Stimulated activated CD4-positive, alpha-beta T cell treated with anti-CD3 and anti-CD28 coated beads, Interleukin-1b, Interleukin-23, amount 100 ng/mL, for 1 hour (primary cell): ENCODE measurements at places on chromosomes 13 and 19.

DNA sequence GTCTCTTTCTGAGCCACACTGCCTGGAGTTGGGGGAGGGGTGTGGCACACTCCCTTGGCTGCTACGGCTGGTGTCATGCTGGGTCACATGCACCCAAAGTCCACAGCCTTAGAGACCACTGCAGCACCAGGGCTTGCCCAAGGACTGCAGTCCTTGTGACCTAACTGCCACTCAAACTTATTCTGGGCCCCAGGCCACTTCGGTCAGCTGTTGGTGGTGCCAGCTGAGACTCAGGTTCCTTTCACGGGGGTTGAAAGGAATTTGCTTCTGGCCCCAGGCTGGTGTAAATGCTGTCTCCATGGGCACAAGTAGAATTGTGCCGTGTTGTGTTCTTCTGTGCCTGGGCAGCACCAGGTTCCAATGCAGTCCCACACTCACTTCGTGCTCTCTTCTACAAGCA is 9.5 kb upstream of the VN1R1 start:
- no peak for DNase-seq

DNA sequence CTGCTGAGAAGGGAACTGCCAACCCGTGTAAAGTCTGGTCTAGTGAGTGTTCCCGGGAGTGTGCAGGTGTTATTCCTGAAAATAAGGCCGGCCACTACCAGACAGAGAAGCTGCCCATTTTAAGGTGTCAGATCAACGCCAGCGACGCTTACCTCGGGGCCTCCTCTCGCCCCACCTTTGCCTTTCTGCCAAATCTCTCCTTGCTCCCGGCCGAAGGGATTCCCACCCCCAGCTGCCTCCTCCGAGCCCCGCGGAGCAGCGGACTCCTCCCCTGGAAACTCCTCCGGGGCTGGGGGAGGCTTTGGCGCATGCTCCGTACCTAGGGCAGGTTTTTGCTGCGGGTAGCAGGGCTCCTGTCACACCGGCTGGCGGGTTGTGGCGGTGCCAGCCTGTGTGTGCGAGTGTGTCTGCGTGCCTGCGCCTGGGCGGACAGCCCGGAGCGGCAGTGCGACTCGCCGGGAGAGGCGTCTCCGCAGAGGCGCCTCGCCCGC is at the start of gene HS6ST3:
Gene HS6ST3 (plus strand): TSS at position 359 of the 491 bp plus-strand sequence.
- DNase-seq = no peak

- DNase-seq = peak; percentile 55
Measured at GRCh38 chr19:48319647-48320541, 5.5 kb upstream of the EMP3 start.

GRCh38 chr19:48248081-48248833 is 7.5 kb downstream of the CARD8 start:
- no peak for DNase-seq

DNA sequence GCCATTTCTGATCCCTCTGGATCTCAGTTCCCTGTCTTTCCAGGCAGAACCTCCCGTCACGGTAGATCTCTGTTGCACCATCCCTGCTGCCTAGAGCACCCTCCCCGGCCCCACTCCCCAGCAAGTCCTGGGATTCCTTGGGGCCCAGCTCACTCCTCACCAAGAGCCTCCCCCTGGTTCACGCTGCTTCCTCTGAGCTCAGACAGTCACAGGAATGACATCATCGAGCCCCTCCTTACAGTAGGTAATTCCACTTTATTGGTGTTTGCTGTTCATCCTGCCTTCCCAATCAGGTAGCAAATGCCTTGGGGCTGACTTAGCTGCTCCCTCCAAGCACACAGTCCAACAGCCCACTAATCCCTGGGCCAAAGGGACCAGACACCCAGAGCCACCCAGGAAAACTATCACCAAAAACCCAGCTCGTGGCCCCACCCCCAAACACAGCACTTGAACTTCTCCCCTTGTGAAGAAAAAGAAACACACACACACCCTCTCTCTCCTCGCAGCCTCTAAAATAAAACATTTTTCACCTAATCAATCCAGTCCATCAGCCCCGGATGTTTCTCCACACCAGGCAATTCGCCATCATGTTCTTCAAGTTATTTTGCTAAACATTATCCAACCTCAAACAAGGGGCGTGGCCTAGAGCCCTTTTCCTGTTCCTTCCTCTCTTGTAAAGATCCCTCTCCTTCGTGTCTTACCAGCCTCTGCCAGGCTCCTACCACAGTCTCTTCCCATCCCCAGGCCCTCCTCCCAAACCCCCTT is 2.5 kb downstream of the NAPA start:
- no peak for DNase-seq

DNA sequence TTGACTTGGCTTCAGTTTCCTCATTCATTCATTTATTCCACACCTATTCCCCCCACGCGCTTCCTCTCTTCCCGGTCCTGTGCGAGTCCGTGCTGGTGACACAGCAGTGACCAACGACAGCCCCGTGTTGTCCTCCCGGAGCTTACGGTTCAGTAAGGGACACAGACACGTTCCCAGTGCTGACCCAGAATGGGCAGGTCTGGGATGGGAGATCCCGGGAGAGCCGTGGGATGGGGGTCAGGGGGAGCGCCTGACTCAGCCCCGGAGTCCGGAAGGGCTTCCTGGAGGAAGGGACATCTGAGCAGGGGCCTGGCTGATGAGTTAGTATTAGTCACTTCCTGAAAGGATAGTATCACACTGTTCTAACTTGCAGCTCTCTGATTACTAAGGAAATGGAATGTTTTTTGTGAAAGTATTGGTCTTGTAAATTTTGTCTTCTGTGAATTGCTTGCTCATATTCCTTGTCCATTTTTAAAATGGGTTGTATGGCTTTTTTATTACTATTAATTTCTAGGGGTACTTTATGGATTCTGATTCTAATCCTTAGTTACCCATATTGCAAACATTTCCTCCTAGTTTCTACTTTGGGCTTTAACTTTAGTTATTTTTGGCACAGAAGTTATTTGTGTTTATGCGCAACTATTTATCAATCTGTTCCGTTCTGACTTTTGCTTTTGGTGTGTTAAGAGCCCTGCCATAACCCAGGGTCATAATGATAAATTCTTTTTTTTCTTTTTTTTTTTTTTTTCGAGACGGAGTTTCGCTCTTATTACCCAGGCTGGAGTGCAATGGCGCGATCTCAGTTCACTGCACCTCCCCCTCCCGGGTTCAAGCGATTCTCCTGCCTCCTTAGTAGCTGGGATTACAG is 708 bp upstream of the ERCC1 start:
- no peak for DNase-seq

DNA sequence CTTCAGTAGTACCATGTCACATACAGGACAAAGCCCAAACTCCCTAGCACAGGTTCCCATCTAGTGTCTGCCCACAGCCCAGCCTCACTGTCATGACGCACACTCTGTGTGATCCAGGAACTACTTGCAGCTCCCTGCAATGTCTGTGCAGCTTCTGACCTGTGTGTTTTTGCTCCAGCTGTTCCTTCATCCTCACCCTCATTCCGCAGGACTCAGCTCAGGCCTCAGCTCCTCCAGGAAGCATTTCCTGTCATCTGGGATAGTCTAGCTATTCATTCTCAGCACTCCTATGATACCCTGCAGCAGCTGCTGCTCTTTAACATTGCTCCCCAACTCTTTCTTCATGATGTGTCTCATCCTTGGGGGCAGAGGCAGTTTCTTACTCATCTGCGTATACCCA is 56.1 kb downstream of the ENOX1 start:
- no peak for DNase-seq

DNA sequence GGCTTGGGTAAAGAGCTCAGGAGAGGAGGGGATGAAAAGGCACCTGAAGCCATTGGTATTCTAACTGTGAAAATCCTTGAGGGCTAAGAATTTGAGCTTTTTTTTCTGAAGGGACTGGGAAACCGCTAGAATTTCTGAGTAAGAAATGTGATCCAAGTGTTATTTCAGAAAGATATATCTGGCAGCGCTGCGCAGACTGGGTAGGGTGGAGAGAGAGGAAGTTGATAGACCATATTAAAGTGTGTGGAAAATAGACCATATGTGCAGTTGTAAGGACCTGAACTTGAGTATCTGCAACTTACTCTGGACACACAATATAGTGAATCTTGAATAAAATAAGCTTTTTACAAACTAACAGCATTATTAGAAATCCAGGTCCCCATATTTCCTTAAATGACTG is 427.4 kb downstream of the NDFIP2 start:
- DNase-seq = no peak

- DNase-seq = no peak
Measured at GRCh38 chr19:15291548-15292021, 40.8 kb downstream of the BRD4 start.

DNA sequence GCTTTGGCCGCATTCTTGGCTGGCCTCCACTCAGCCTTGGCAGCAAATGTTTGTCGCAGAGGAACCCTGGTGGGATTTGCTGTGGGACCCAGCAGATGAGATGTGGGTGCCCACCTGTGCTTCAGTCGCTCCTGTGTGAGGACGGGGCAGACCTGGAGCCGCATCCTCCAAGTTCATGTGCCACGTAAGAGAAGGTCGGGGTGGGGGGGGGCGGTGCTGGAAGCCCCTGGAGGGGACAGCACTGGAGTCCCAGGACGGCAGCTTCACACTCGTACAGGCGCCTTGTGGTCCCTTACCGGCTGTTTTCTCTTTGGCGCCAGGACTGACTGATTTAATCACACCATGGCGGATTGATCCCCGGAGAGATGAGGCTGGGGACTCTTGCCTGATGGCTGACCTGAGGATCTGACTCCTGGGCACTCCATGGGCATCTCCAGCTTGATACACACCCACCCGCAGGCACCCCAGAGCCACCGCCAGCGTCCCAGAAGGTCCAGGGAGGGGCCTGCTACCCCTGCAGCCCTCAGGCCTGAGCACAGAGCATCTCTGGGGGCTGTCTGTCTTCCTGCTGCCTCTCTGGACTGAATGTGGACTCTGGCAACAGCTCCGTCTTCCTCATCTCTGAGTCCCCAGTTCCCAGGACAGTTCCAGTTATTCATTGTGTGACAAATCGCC is 10.0 kb upstream of the GRTP1 start:
- no peak for DNase-seq

GRCh38 chr13:37602733-37603381 is 4.3 kb upstream of the POSTN start:
- no peak for DNase-seq

DNA sequence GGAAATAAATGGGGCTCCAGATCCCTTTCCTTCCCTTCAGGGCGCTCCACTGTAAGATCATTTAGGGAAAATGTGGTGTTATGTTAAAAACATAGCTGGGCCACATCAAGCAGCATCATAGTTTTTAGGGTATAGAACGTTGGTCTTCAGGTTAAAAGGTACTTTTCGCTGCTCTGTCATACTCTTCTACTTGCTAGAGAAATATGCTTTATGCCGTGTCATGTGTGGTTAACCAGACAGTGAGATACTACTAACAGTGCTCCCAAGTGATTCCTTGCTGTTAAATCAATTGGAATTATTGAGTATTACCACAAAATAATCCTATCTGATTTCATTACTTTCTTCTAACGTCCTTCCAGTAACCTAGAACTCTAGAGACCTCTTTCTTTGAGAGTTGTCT is 1.1 kb upstream of the NDFIP2 start:
- DNase-seq = no peak

DNA sequence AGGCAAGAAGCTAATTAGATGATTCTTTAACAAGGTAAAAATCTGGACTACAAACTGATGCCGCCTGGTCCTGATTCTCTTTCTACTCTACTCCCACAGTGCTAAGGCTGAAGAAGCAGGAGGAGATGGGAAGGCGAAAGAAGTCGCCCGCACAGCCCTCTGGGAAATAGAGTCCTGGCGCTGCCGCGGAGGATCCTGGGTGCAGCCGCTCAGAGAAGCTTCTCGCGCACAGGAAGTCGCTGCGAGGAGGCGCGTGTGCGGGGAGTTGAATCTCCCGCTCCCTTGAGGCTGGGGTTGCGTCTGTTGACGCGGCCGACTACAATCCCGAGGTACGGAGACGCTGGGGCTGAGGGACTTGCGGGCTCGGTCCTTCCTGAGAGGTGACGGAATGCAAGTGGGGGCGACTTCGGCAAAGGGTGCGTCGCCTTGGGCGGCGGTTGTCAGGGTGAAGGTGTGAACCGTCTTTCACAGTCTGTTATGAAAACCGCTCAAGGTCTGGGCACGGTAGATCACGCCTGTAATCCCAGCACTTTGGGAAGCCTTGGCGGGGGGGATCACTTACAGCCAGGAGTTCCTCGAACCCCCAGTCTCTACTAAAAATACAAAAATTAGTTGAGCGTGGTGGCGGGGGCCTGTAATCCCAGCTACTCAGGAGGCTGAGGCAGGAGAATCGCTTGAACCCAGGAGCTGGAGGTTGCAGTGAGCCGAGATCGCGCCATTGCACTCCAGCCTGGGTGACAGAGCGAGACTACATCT is at the start of gene ZNF473:
Gene ZNF473 (plus strand): TSS at position 212 of the 756 bp plus-strand sequence. CDS start 5,078 bp downstream, outside the sequence.
- peak; percentile 77 for DNase-seq

DNA sequence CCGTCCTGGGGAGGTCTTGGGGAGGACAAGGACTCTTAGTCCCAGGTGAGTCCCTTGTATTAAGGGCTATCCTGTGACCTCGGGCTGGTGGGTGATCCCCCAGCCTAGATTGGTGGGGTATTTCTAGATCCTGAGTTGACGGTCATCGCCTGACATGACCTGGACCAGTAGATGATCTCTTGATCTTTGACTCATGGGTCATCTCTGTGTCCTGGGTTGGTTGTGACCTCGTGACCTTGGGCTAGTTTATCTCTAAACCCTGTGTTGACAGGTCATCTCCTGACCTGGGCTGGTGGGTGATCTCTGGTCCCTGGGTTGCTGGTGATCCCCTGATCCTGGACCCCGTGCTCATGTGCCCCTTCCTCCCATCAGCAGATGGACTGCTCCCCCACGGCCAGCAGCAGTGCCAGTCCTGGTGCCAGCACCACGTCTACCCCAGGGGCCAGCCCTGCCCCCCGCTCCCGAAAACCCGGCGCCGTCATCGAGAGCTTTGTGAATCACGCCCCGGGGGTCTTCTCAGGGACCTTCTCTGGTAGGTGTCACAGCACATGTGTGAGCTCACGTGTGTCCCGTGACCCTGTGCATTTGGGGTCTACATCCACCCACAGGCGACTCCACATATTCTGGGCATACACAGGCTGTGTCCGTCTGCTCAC is 6.3 kb downstream of the MIDN start:
- no peak for DNase-seq

GRCh38 chr13:50990065-50990817 is 80.7 kb downstream of the RNASEH2B start:
- no peak for DNase-seq

GRCh38 chr13:114089341-114089740 is 43.1 kb downstream of the RASA3 start:
- no peak for DNase-seq

DNA sequence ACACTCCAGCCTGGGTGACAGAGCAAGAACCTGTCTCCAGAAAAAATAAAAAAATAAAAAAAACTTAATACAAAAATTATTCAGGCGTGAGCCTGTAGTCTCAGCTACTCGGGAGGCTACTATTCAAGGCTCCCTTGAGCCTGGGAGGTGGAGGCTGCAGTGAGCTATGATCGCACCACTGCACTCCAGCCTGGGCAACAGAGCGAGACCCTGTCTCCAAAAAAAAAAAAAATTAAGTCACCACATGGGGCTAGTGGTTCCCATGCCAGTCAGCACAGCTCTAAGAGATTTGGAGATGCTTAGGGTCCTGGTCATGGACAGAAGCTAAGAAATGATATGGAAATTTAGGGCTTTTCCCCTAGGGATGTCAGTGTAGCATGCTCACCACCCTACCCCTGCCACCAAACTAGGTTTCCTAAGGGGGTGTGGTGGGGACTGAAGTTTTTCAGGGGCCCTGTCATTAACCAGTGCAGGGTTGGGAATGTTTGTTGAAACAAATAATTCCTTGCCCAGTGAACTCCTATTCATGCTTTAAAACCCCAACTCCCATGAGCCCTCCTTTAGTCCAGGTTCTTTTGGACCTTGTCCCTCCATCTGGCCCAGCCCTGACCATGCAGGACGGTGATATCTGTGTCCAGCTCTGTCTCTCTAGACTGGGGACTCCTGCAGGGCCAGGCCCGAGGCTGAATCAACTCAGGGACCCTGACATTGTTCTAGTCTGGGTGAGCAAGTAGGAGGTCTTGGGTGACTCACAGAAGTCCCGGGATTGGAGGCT is 1.8 kb downstream of the FCHO1 start:
- DNase-seq = no peak
